ENCODE measurements at places on chromosomes 2 and 18. TPM values are rescaled to one million over a fixed set of nuclear protein-coding genes. Genes with fewer than 3 reads are reported as not detected.
A peak's percentile ranks its signal among the peaks of the same experiment; 100 is the strongest.

ABHD3 gene
- 14.9 TPM for total RNA-seq

TEKT4 gene
- total RNA-seq: not detected

PLGLB2 gene
- total RNA-seq: 1.7 TPM

STAT4 gene
- total RNA-seq: 1.6 TPM

ZNF892 gene
- total RNA-seq: 7.1 TPM

- DNase-seq: no peak
Observed at GRCh38 chr2:180905002-180905401, 75.4 kb upstream of the UBE2E3 start.

- no peak for DNase-seq
Observed at GRCh38 chr2:171523088-171524017, 1.1 kb downstream of the CYBRD1 start.

DNA sequence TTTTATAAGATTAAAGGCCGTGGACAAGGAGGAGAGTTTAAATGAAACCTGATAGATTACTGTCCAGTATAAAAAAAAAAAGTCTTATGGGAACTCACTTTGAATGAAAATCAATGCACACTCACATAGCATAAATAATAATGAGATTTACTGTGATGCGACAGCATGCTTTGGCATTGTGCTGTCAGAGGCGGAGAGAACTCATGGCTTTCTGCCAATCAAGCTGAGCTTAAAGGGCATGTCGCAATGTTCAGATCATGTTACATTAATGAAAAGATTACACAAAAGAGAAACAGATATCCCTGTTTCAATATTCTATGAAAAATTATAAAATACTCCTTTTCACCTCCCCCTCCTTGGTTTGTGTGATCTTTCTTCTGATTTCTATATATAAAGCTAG, 310.8 kb downstream of the ERBB4 start:
- DNase-seq: peak; percentile 41

GRCh38 chr18:71832946-71833617, 711.1 kb downstream of the CBLN2 start:
- DNase-seq: no peak

- DNase-seq: no peak
Observed at GRCh38 chr18:79962835-79963657, 1.4 kb upstream of the HSBP1L1 start.

- DNase-seq: no peak
Observed at GRCh38 chr2:224820283-224820991, 104.3 kb upstream of the CCDC195 start.

GRCh38 chr2:145028101-145028920, 508.4 kb upstream of the ZEB2 start:
- no peak for DNase-seq

DNA sequence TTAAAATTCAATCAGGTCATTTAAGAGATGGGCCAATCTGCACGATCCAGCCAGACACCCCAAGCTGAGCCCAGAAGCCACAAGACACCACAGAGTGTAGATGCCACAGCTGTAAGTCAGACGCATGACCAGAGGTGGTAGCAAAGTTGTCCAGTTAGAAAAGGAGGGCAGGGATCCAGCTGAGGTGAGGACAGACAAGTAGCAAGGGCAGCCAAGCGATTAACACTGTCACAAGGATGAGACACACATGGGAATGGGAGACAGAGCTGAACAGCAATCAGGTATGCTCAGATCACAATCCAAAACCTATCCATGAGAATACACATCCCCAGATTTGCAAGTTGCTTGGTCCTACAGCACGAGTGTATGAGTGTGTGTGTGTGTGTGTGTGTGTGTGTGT, 143.4 kb upstream of the STK17B start:
- peak; percentile 26 for DNase-seq

Measured in epithelial cell of proximal tubule (primary cell).